ENCODE measurements at places on chromosomes 1 and 21. TPM values are rescaled to one million over a fixed set of nuclear protein-coding genes. Genes with fewer than 3 reads are reported as not detected.
A peak's percentile ranks its signal among the peaks of the same experiment; 100 is the strongest.

DNA sequence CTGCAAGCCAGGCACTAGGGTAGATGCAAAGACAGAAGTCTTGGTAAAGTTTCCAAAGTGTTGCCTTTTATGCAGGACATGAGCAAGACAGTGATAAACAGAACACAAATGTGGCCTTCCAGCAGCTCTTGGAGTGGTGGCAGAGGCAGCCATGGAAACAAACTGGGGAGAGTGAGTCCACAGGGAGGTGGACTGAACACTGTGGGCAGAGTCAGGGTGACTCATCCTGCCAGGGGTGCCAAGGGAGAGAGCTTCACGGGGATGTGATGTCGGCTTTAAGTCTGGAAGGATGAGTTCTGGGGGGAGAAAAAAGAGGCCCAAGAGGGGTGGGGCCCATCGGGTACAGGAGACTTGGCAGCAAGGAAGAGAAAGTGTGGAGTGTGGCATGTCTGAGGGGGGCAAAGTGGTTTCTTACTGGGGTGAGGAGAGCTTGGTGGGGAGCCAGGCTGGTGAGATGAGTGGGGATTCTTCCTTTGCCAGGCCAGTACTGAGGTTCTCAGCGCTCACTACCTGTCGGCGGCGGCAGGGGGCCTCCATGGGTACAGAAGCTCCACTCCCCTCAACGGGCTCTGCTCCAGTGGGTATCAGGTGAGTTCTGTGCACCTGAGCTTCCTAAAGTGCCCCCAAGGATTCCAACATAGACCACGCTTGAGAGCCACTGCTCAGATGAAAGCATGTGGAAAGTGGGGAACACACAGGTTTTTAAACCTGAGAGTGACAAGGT lies 41.8 kb downstream of the KIAA0040 start:
- no peak for DNase-seq

DNA sequence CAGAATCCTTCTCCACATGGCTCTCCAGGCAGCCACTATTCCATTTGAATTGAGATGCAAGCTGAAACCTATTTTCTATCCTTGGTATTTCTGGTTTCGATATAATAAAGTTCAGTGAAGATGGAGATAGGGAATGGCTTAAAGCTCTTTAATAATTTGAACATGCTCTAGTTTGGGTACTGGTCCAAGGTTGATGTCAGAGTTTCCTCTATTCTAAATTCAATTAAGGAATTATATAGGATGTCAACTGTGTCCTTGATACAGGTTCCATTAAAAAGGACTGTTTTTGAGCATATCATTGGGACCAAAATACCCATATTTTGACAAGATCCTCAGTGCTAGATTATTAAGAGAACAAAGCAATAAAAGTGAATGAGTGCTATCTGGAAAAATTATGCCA lies 245.3 kb downstream of the SPATA17 start:
- no peak for DNase-seq

GRCh38 chr1:43975249-43975961 lies 645 bp downstream of the ATP6V0B start:
- DNase-seq: no peak

DNA sequence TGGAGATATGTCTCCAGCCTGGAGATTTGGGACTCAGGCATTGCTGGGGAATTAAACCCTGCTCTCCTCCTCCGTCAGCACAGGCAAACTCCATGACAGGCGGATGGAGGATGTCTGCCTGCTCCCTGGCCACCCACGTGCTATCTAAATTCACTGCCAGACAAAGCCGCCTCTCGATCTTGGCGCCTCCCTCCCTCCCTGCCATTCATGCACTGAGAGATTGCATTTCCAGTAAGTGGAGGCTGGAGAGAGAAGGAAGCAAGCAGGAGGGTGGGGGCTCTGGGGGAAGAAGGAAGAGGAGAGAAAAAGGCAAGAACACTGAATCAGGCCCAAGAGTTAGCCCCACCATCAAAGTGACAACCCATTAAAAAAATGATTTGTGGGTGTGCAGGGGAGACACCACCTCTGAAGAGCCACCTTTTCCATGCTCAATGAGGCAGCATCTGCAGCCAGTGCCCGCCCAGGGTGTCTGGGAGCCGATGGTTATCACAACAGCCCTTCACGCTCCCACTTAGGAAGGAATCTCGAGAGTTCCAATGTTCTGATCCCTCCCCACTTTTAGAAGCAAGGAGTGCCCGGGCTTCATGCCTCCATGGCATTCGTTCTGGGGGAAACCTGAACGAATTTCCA lies 183.0 kb downstream of the HIVEP3 start:
- no peak for DNase-seq

- DNase-seq: no peak
These were observed 97.3 kb upstream of the HMCN1 start for GRCh38 chr1:185636848-185637247.

- no peak for DNase-seq
These were observed 30.3 kb downstream of the TCP10L start for GRCh38 chr21:32554832-32555638.

GRCh38 chr1:156700736-156701531 lies 4.4 kb downstream of the CRABP2 start:
- DNase-seq: no peak

DNA sequence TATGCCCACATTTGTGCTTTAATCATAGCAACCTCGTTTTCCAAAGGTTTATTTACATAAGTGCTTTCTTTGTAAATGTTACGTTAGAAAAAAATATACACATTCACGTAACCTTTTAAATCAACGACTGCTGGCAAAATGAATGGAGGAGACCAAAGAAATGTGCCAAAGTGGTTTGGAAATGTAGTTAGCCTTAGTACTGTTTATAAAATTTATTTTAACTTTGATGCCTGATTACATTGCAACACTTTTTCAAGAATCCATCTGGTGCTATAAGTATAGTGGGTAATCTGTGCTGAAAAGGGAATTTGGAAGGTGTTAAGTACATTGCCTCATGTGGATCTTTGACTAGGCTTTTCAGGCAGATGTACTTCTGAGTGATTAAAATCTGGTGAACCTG lies 108.9 kb downstream of the IFI44 start:
- no peak for DNase-seq

DNA sequence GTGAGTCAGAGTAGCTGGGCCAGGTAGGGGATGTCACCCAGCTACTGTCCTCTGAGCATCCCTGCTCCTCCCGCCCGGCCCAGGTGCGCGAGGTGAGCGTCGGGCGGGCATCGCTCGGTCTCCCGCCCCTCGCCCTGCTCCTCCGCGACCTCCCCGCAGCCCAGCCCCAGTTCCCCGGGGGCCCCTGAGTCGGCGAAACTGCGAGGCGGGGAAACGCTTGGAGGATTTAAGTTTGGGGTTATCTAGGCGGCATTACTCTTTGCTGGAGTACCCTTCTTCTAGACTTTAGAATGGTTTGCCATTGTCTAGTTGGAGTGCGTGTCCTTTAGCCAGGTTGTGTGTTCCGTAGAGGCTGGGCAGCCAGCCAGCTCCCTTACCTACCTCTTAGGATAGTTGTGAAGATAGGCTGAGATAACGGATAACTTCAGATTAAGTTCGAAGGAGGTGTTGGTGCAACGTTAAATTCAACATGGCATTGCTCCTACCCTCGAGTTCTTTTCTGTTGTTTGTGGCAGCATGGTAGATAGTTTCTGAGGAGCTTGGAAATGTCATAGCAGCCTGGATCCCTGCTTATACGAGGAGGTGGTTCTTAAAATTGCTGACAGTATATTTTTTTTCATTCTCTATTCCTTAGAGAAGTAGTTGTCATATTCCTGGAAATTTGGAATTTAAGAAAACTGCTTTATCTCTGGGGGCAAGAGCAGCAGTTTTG lies 697 bp downstream of the AGO3 start:
- DNase-seq: no peak

DNA sequence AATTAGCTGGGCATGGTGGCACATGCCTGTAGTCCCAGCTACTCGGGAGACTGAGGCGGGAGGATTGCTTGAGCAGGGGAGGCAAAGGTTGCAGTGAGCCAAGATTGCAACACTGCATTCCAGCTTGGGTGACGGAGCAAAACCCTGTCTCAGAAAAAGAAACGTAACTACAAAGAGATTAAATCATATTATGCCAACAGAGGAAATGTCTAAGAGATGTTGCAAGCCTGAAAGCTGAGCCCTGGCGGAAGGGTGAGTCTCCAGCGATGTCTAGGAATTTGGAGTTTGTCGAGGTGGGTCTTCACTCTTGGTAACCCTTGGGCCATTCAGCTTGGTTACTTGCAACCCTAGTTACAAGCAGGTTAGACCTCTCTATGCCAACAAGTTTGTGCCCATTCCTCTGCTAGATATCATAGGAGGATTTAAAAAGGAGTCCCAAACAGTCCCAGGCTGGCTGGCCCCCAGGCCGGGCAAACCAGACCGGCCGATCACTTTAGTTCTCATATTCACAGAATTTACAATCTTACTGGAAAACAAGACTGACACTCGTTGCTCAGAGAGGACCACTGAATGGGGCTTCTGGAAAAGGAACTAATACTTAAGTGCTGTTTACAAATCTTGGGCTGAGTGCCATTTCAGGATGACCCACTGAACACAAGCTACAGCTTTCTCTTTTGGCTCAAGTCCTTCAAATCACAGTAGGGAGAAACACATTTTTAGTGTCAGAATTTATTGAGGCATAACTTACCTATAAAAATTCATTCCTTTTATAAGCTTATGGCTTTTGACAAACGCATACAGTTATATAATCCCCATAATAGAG lies 27.1 kb downstream of the SLC30A1 start:
- peak; percentile 62 for DNase-seq

- DNase-seq: no peak
These were observed 115.6 kb downstream of the XCL2 start for GRCh38 chr1:168428063-168428731.

GRCh38 chr21:18529254-18529653 lies 125.7 kb upstream of the TMPRSS15 start:
- DNase-seq: no peak

GRCh38 chr21:16420031-16420724 lies 690.4 kb downstream of the USP25 start:
- DNase-seq: peak; percentile 73

DNA sequence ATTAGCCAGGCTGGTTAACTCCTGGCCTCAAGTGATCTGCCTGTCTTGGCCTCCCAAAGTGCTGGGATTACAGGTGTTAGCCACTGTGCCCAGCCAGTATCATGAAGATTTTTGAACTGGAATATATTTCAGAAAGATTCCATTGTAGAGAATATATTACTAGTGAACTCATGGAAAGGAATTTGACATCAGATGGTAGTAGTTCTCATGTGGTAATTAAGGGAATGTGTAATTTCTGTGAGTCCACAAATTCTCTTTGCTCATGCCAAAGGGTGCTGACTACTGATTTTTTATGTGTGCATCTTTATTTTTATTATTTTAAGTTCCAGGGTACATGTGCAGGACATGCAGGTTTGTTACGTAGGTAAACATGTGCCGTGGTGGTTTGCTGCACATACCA lies 10.4 kb downstream of the DTL start:
- DNase-seq: no peak

DNA sequence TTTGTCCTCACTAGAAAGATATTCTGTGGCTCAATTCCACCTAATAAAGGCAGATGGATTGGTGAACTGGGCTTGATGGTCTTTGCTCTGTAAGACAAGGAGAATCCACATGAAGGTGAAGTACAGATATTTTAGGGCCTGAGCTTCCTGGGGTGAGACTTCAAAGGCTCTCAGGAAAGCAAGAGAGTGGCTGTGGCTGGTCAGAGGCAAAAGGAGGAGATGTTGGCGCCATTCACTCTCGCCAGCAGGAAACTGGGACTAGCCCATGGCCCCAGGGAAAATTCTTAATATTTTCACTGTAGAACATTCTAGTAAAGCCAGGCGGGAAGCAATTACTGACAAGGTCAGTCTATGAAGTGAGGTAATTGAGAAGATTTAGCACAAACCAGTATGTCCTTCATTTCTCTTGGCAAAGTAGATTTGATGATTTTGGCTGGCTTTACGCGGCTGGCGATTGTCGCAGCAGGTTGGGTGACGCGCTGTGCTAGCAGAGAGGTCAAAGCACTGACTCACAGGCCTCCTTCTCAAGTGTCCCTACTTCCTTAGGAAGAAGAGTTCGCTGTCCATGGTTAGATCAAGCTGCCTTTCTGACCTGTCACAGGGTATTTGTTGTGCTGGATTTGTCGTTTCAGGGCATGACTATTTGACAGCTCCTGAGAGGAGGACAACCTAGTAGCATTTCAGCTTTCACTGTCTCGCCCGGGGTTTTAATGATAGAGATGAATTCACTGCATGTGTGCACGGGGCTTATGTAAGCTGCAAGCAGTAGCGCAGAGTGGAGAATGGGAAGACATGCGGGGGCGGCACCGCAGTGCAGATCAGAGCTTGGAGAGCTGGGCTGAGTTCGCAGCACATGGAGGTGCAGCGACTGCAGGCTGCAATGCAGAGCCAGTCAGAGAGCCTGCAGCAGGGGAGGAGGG lies 32.7 kb downstream of the XCL1 start:
- DNase-seq: no peak

- no peak for DNase-seq
These were observed 6.2 kb upstream of the FAM76A start for GRCh38 chr1:27719286-27720251.

DNA sequence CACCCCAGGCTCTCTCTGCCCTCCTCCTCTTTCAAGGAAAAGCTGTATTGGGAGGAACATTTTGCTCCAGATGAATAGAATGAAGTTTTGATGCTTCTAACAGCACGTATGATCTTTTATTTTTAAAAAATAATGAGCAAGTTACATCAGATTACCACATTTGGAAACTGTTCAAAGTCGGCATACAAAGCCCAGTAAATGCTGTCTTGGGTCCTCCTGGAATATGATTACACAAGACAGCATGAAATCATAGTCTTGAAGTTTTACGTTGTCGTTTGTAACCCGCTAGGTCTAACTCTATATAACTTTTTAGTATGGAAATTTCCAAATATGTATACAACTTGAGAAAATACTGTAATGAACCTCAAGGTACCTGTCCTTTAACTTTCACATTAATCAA lies 385.6 kb downstream of the HLX start:
- no peak for DNase-seq

GRCh38 chr1:185895208-185895900 lies 161.2 kb downstream of the HMCN1 start:
- DNase-seq: no peak

GRCh38 chr21:34945288-34945687 lies 103.8 kb downstream of the RUNX1 start:
- DNase-seq: no peak

The GUCA2B gene
- total RNA-seq: not detected

The AIM2 gene
- total RNA-seq: 3.0 TPM

The HSD3B1 gene
- not detected for total RNA-seq

The TFAP2E gene
- total RNA-seq: not detected

The CDC42 gene
- total RNA-seq: 493 TPM

The CD2 gene
- 1.4 TPM for total RNA-seq

The OR2L13 gene
- total RNA-seq: not detected

The RBP7 gene
- total RNA-seq: 2.4 TPM

The RNU11 gene
- not detected for total RNA-seq

The CASZ1 gene
- total RNA-seq: 10.6 TPM
